ENCODE measurements at places on chromosomes 11 and 22. TPM values are rescaled to one million over a fixed set of nuclear protein-coding genes. Genes with fewer than 3 reads are reported as not detected.

- DNase-seq: peak; percentile 8
Measured at GRCh38 chr11:34926101-34926830, 9.8 kb downstream of the PDHX start.

DNA sequence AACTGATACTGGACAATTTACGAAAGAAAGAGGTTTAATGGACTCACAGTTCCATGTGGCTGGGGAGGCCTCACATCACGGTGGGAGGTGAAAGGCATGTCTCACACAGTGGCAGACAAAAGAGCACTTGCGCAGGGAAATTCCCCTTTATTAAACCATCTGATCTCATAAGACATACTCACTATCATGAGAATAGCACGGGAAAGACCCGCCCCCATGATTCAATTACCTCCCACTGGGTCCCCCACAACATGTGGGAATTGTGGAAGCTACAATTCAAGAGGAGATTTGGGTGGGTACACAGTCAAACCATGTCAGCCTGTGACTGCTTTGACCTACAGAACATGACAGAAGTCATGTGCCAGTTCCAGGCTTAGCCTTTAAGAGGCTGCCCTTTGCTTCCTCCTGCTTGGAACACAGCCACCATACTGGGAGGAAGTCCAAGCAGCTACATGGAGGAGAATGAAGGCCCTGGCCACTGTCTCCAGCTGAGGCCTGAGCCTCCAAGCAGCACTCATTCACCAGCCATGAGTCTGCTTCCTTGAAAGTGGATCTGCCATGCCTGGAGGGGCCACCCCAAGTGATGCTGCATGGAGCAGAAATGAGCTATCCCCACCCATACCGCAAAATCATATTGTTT is 10.9 kb upstream of the GAL start:
- no peak for DNase-seq

Gene PRR33
- 0.09 TPM for total RNA-seq

- DNase-seq: no peak
Measured at GRCh38 chr22:40768206-40768605, 50.9 kb downstream of the SLC25A17 start.

GRCh38 chr11:6633422-6634408 is 14.5 kb upstream of the TPP1 start:
- no peak for DNase-seq

DNA sequence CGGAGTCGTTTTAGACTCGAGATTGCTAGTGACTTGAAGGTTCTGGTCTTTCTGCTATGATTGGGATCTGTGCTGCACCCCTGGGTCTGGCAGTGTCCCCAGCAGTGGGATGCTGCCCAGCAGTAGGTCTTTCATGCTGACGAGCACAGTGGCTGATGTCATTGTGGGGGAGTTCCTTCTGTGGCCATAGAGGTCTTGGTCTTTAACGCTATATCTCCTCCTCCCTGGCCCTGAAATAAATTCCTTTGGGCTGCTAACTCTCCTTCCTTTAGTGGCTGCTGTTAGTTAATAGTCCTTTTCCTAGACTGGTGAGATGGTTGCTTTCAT is 136.3 kb downstream of the TEAD1 start:
- no peak for DNase-seq

DNA sequence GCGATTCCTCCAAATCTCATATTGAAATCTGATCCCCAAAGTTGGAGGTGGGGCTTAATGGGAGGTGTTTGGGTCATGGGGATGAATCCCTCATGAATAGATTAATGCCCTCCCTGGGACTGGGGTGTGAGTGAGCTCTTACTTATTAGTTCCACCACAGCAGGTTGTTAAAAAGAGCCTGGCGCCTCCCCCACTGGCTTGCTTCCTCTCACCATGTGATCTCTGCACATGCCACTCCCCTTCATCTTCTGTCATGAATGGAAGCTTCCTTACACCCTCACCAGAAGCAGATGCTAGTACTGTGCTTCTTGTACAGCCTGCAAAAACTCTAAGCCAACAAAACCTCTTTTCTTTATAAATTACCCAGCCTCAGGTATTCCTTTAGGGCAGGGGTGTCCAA is 8.8 kb downstream of the RRAS2 start:
- DNase-seq: no peak
